ENCODE measurements at places on chromosomes 2 and 18.

GRCh38 chr2:47265158-47265557 is 110.0 kb upstream of the STPG4 start:
- DNase-seq = no peak

- DNase-seq = no peak
Measured at GRCh38 chr18:76051396-76052226, 443.4 kb downstream of the ZNF516 start.

GRCh38 chr2:9648821-9649220 is 18.0 kb upstream of the YWHAQ start:
- no peak for DNase-seq

DNA sequence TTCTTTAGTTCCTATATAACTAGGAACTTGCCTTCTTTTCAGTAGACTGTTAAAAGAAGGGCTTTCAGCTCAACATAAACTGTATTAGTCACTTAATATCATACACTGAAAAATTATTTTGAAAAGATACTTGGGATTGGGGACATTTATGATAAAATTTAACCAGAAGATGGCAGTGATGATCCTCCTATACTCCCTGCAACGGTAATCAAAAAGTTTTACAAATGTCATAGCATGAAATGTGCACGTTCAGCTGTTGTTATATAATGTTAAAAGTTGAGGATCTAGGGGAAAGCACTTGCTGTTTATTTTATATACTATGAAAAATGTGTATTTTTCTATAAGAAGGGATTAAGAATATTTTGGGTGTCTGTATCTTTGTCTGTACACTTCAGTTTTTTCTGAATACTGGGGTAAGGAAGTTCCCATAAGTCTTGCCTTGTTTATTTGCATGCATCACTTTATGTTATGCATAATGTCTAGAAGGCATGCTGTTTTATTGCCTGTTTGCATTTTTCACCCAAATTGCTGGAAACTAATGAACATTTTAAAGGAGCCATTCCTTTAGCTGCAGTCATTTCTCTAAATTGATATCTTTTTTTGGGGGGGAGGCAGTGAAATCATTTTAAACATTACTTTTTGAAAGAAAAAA is 19.0 kb downstream of the DYNC1I2 start:
- DNase-seq = peak; percentile 23

DNA sequence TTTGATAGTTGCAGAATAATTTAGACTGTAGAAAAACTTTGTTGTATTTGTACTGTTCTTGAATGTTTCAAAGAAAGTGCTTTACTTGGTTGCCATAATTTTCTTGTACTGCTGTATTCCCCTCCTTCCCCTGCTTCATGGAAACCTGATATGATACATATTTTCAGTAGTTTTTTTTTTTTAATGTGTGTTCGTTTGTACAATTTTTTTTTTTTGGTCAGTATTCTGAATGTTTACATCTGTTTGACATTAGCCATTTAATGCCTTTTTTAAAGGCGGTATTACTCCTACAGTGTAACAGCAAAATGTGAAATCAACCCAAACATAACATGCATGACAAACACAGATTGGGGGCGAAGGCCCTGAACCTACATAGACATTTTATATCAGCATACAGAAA is 172.3 kb downstream of the ASXL3 start:
- DNase-seq = no peak

GRCh38 chr2:73218298-73218697 is 4.3 kb downstream of the SMYD5 start:
- DNase-seq = no peak

- no peak for DNase-seq
Measured at GRCh38 chr2:213121690-213122089, 29.7 kb downstream of the IKZF2 start.

DNA sequence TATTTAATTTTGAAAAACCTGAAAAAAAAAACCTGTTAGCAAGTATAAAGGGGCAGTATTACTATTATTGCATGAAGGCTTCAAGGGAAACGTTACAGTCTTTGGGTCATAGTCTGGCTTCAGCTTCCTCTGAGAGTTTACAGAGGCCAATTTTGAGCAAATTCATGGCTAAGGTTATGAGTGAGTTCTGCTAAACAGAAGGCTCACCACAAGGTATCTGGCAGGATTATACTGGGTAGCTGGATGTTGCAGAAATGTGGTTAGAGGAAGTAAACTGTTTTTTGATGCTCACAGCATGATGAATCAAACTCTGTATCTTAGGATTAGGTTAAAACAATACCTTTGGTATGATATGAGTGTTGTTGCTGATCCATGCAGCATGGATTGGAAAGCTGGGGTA is 9.3 kb downstream of the MRPL19 start:
- DNase-seq = no peak

DNA sequence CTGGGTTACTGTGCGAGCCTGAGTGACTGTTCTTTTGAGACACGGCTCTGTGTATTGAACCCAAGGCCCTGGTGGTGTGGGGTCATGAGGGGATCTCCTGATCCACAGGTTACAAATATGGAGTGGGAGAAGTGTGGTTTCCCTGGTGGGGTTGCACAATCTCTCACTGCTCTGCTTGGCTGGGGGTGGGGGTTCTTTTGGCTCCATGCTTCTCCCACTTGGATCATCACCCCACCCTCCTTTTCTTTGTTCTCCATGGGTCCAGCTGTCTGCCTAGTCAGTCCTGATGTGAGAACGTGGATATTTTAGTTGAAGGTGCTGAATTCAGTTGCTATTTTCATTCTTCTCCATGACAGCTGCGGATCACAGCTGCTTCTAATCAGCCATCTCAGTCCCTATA is 37.8 kb downstream of the AGPS start:
- no peak for DNase-seq

GRCh38 chr18:52995875-52996274 is 655.9 kb downstream of the DCC start:
- DNase-seq = no peak

- DNase-seq = peak; percentile 2
Measured at GRCh38 chr2:141554810-141555209, 576.0 kb downstream of the LRP1B start.

GRCh38 chr2:120344976-120345581 is 857 bp upstream of the INHBB start:
- peak; percentile 40 for DNase-seq

DNA sequence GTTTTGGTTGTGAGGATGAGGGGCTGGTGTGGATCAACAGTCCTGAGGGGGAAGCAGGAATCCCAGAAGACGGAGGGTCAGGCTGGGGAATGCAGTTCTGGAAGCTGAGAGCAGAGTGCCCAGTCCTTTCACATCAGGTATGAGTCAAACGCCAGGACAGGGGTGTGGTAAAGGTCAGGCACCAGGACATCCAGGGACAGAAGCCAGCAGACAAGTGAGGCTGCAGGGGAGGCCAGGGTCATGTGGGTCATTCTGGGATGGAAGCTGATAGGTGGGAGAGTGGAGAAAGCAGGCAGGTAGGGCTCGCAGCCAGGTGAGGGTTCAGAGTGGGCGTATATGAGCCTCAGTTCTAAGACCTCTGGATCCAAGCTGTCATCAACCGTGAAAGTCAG is 12.8 kb upstream of the GNLY start:
- DNase-seq = no peak

DNA sequence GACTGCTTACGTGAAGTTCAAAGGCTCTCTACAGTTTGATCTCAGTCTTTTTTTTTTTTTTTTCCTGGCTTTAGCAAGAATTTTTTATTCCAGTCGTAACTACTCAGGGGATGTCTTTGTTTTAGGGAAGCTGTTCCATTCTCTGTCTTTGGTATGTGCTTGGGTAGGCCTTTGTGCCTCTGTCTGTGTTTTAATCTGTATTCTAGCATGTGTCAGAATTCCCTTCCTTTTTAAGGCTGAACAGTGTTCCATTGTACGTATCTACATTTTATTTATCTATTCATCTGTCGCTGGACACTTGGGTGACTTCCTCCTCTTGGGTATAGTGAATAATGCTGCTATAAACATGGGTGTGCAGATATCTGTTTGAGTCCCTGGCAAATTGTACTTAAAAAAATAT is 42.6 kb downstream of the MYO1B start:
- DNase-seq = no peak

DNA sequence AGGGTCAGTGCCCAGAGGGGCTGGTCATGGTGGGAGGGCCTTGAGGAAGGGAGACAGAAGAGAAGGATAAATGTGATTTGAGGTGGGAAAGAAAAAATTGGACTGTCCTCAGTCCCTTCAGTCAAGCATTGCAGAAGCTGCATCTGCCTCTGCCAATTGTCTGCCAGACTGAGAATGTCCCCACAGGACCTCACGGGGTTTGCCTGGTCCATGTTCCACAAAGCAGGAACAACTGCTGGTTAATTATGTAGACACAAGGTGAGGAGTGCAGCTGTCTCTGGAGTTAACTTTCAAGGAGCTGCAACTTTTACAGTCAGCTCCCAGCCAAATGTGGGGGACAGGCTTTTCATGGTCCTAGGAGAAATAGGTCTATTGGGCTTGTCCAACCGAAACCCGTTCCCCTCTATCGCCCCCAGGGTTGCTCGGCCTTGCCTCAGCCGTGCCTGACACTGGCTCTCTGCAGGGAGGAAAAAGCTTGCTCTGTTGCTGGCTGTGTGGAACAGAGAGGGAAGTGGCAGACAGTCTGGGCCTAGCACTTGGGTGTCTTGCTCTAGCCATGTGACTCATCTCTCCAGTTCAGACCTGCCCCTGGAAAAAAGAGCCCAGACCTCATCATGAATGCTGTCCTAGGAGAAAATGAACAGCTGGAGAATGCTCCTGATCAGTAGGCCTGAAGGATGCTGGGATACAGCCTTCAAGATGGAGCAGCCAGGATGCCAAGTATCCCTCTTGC is 31.1 kb upstream of the PAX8 start:
- no peak for DNase-seq

DNA sequence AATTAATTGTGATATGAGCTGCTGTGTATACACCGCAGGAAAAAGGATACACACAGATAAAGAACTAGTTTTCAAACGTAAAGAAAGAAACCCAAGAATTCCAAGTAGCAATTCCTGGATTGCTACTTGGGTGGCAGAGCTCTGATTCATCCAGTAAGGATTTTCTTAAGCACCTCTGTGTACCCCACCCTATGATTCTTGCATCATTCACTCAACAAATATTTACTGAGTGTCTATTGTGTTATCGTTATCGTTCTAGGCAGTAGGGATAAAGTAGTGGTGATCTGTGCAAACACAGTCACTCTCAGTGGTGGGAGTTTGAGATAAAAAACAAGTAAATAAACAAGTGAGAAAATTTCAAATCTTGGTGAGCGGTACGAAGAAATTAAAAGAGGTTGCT is 4.9 kb upstream of the TMEM200C start:
- DNase-seq = no peak

DNA sequence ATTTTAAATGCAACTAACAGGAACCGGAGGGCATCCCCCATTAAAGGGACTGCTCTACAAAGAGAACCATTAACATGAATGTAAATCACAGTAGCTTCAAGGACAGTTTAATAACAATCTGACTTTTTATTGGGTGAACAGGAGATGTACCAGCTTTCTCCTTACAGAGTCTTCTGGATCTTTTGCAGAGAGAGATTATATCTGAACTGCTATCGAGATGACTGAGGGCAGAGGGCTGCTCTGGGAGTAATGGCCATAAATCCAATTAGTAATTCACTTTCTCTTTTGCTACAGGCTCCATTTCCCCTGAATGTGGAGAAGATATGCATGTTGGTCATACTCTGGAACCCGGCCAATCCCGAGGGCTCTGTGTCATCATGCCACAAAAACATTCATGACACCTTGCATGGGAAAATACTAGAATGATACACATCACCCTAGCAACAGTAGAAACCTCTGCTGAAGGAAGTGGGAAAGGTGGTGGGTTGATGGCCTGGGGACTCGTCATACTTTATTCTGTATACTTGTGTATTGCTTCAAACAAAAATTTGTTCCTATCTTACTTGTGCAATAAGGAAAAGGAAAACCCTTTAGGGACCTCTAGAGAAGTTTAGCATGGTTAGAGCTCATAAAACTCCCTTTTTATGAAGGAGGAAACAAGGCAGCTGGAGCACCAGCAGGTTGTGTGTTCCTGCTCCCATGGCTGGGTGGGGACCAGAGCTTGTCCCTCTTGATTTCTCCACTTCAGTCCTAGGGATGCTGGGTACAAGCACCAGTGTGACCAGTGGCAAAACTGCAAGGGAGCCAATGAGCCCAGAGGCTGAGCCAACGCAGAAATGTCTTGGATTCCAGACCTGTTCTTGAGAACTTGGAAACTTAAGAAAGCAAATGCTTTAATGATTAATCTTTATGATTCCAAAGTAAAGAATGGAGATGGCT is 26.0 kb downstream of the CTAGE1 start:
- DNase-seq = no peak

- no peak for DNase-seq
Measured at GRCh38 chr2:105556366-105556765, 157.5 kb upstream of the FHL2 start.

DNA sequence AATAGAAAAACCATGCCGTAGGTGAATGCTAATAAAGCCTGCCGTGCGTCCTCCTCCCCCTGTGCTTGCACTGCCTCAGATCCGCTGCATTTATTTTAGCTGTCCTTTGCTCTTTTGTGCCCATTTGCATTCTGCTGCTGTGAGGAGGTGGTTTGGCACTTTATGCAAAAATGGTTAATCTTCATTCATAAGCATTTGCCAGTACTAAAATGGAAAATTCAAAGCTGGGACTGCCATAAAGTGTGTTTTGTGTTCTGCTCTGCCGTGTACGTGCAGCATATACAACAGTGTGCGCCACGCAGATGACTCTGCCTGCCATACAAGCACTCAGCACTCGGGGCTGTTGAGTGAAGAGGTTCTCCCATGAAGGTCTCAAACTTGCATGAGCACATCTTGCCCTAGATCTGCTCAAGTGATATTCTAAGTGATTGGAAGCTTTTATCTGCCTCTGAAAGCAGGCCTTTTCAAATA is 73.6 kb downstream of the SPATS2L start:
- DNase-seq = no peak

DNA sequence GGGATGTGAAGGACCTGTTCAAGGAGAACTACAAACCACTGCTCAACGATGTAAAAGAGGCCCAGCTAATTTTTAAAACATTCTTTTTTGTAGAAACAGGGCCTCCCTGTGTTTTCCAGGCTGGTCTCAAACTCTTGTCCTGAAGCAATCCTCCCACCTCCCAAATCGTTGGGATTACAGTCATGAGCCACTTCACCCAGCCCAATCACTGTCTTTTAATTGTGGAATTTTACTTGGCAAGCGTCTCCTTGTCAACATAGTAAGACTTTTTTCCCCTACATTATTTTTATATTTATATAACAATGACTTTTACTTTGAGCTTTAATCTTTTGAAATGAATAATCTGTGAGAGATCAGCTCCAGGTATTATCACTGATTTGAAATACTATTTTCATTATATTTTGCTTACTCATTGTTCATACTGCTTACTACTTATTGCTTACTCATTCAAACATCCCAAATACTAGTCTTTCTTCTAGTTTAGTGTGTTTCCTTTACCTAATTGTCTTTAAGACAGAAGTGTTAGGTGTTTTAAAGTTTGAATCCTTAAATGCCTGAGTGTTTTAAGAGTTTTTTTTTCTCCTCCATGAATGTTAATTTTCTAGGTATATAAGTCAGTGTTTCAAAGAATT is 48.9 kb downstream of the PTPN4 start:
- no peak for DNase-seq

GRCh38 chr2:238895891-238896600 is 48.2 kb downstream of the TWIST2 start:
- DNase-seq = no peak

Data from activated CD4-positive, alpha-beta T cell treated with anti-CD3 and anti-CD28 coated beads, Interleukin-10, Interleukin-2, amounts not matched to agents 100 ng/mL and 50 ng/mL, durations not matched to agents 16 hours and 8 hours (primary cell).